Effector memory CD8-positive, alpha-beta T cell (primary cell): ENCODE measurements at places on chromosomes 3 and 15.
A peak's percentile ranks its signal among the peaks of the same experiment; 100 is the strongest.

GRCh38 chr3:128878011-128878457, 1.4 kb upstream of the ACAD9 start:
- DNase-seq: no peak

- DNase-seq: peak; percentile 59
These were observed 4.8 kb upstream of the CSK start for GRCh38 chr15:74776821-74777768.

DNA sequence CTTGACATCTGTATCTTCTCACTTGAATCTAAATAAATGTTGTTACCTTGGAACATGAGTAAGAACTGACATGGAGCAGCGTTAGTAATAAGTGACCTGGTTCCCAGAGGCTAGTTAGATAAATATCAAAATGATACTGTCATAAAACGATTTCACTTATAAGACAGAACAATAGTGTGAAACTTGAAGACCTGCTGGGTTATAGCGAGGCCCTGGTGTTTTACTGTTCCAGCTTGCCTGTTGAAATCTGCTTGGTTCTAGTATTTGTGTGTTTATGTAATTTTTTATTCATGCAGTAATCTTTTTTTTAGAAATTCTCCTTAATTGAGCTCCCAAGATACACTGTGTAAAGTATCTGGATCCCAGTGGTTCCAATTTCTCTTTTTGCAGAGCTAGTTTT, 129.4 kb downstream of the CACNA2D3 start:
- no peak for DNase-seq

GRCh38 chr15:48722764-48723661, 77.5 kb upstream of the FBN1 start:
- no peak for DNase-seq

- DNase-seq: no peak
These were observed 10.4 kb upstream of the POLR2M start for GRCh38 chr15:57696146-57696545.

GRCh38 chr15:74438721-74439316, 5.1 kb upstream of the SEMA7A start:
- DNase-seq: peak; percentile 75

- no peak for DNase-seq
These were observed 877.3 kb downstream of the ROBO2 start for GRCh38 chr3:77917225-77917624.

GRCh38 chr3:129289201-129289921, 10.7 kb downstream of the HMCES start:
- DNase-seq: no peak

- DNase-seq: no peak
These were observed 625.8 kb downstream of the OTOL1 start for GRCh38 chr3:162122405-162122804.
